ENCODE measurements at places on chromosomes 7 and 10.

GRCh38 chr10:86170255-86171108 is 196.1 kb downstream of the GRID1 start:
- H3K4me3 ChIP-seq, result no peak overlapping the region
- H3K4me1 ChIP-seq, result peaks cover 10% of the 10 kb centered on the region
- no peak for DNase-seq
- no peak overlapping the region for H3K27ac ChIP-seq
- H3K36me3 ChIP-seq, result no peaks in the 10 kb centered on the region

DNA sequence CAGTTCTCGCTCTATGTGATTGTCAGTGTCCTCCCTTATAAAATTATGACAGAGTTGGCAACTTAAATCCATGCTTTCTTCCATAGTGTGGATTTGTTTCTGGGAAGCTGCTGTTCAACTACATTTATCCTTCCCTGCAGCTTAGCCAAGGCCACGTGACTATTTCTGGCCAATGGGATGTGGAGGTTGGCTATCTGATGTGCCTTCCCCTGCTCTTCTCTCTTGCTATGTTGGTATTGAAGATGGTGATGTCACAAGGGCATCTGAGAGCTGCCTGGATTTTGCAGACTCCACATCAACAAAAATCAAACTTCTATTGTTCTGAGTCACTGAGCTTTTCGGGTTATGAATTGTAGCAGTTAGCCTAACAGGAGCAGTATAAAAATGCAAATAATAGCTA is 164.9 kb upstream of the RHOBTB1 start:
- H3K4me1 ChIP-seq, result no peaks in the 10 kb centered on the region
- DNase-seq, result no peak
- H3K27ac ChIP-seq, result no peak overlapping the region
- H3K36me3 ChIP-seq, result no peaks in the 10 kb centered on the region
- H3K4me3 ChIP-seq, result no peak overlapping the region

- peaks cover 29% of the 10 kb centered on the region for H3K36me3 ChIP-seq
- peaks cover 18% of the 10 kb centered on the region for H3K4me1 ChIP-seq
- DNase-seq, result no peak
- no peaks in the 10 kb centered on the region for H3K27me3 ChIP-seq
Measured at GRCh38 chr10:96642530-96642929, 55.7 kb upstream of the TM9SF3 start.

DNA sequence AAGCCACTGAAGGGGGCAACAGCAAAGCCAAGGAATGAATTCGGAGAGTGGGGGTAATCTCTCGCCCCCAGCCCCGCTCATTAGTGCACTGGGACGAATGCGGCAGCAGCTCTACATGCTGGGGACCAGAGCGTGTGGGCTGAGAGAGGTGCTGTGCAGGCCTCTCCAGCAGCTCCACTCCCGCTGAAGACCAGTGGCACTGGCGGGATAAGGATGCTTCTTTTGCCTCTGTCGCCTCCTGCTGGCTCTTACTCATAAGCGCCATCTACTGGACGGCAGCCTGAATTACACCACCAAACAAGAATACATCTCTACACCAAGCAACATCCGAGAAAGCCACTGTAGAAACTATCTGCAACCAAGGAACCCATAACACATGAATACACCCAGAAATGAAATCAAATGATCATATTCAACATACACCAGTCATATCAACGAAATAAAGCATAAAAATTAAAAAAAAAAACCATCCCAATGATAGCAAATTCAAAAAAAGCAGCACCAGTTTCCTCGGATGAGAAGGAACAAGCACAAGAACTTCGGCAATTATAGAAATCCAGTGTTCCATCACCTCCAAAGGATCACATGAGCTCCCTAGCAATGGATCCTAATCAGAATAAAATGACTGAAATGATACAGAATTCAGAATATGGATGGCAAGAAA is 79.0 kb upstream of the TMEM168 start:
- no peaks in the 10 kb centered on the region for H3K27me3 ChIP-seq
- H3K27ac ChIP-seq, result no peak overlapping the region
- peaks cover 42% of the 10 kb centered on the region for H3K4me1 ChIP-seq
- peak; percentile 39 for DNase-seq
- peaks cover 8% of the 10 kb centered on the region for H3K36me3 ChIP-seq

DNA sequence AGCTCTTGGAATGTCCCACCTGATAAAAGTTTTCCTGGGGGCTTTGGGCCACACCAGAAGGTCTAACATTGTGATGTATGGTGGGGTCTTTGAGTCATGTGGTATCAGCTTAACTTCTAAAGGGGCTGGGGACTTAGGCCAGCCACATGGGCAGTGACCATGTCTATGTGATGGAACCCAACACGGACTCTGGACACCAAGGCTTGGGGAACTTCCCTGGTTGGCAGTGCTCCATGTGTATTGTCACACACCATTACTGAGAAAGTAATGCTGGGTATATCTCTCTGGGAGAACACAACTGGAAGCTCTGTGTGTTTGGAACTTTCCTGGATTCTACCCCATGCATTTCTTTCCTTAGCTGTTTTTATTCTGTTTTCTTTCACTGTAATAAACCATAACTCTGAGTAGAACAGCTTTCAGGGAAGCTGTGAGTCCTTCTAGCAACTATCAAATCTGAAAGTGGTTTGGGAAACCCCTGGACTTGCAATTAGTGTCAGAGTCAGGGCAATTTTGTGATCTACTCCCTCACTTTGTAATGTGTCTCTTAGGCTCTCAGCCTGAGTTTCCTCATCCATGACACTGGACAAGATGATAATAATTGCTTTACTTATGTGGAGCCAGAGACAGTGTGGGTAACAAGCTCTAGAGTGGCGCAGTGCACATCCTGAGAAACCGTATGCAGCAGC is 28.4 kb upstream of the AGK start:
- no peaks in the 10 kb centered on the region for H3K36me3 ChIP-seq
- no peak overlapping the region for H3K27ac ChIP-seq
- H3K27me3 ChIP-seq, result peaks cover 14% of the 10 kb centered on the region
- H3K4me1 ChIP-seq, result no peaks in the 10 kb centered on the region
- no peak overlapping the region for H3K4me3 ChIP-seq
- DNase-seq, result no peak

DNA sequence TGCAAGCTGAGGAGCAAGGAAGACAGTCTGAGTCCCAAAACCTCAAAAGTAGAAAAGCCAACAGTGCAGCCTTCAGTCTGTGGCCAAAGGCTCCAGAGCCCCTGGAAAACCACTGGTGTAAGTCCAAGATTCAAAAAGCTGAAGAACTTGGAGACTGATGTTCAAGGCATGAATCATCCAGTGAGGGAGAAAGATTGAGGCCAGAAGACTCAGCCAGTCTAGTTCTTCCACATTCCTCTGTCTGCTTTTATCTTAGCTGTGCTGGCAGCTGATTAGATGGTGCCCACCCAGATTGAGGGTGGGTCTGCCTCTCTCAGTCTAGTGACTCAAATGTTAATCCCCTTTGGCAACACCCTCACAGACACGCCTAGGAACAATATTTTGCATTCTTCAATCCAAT is 20.1 kb upstream of the MDFIC start:
- no peak for DNase-seq
- no peaks in the 10 kb centered on the region for H3K4me1 ChIP-seq
- H3K27me3 ChIP-seq, result no peaks in the 10 kb centered on the region
- no peak overlapping the region for H3K27ac ChIP-seq
- H3K36me3 ChIP-seq, result no peaks in the 10 kb centered on the region

- DNase-seq, result no peak
- peaks cover 5% of the 10 kb centered on the region for H3K27me3 ChIP-seq
- H3K27ac ChIP-seq, result peak overlapping the region; percentile 99
- H3K4me1 ChIP-seq, result peaks cover 12% of the 10 kb centered on the region
Measured at GRCh38 chr7:120949393-120949911, 1.1 kb upstream of the ING3 start.

GRCh38 chr10:56319386-56319785 is 41.7 kb downstream of the ZWINT start:
- DNase-seq, result no peak
- no peak overlapping the region for H3K4me3 ChIP-seq
- H3K36me3 ChIP-seq, result no peaks in the 10 kb centered on the region
- peaks cover 1% of the 10 kb centered on the region for H3K27me3 ChIP-seq
- no peak overlapping the region for H3K27ac ChIP-seq

DNA sequence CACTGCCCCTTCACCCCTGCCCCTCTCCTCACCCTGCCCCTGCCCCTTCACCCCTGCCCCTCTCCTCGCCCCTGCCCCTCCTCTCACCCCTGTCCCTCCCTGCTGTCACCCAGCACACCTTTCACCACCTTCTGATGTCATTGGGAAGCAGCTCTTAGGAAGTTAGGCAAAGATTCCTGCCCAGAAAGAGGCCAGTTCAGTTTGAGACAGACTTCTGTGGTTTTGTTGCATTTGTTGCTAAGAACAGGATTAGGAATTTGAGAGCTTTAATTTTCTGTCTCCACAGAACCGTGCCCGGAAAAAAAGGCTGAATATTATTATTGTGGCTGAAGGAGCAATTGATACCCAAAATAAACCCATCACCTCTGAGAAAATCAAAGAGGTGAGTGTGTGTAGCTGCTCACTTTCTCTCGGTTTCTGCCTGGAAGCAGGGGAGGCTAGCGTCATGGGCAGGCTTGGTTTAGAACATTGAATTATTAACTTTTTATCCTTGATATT is 39.6 kb downstream of the PFKP start:
- H3K27me3 ChIP-seq, result no peaks in the 10 kb centered on the region
- peaks cover 28% of the 10 kb centered on the region for H3K36me3 ChIP-seq
- no peak overlapping the region for H3K27ac ChIP-seq
- H3K4me1 ChIP-seq, result peaks cover 7% of the 10 kb centered on the region
- no peak overlapping the region for H3K4me3 ChIP-seq

GRCh38 chr10:83492004-83492403 is 647.3 kb upstream of the GHITM start:
- no peaks in the 10 kb centered on the region for H3K36me3 ChIP-seq
- H3K4me1 ChIP-seq, result no peaks in the 10 kb centered on the region
- DNase-seq, result no peak
- no peak overlapping the region for H3K27ac ChIP-seq

DNA sequence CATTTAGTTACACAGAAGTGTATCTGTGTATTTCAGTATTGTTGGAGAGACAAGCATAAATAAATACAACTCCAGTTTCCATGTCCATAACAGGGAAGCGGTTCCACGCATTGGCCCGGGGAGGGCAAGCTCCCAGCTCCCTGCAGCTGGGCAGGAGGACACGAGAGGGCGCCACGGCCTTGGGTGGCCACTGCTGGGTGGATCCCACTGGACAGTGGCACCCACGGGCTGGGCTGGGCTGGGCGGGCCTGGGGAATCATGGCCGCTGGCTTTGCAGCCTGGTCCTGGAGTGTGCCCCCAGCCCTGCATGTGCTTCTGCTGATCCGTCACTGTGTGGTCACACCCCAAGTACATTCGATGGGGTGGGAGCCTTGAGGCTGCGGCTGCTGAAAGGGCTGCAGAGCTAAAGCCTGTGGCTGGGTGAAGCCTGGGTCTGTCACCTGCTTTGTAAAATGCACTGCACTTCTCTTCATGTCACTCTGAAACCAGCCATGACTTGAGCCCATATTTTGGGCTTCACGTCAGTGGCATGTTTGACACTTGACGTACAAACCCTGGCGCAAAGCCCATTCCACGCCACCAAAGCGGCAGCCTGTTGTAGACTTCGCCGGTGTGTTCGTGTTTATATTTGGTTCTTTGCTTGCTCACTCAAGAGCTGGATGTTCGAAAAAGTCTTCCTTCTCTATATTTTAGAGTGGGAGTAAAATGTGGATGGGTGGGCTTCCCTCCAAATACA is 27.5 kb downstream of the LRRC27 start:
- DNase-seq, result no peak
- no peaks in the 10 kb centered on the region for H3K27me3 ChIP-seq
- H3K4me3 ChIP-seq, result no peak overlapping the region
- H3K27ac ChIP-seq, result no peak overlapping the region
- H3K36me3 ChIP-seq, result peaks cover 22% of the 10 kb centered on the region

GRCh38 chr7:87627634-87627994 is 584 bp upstream of the RUNDC3B start:
- no peaks in the 10 kb centered on the region for H3K36me3 ChIP-seq
- peaks cover 2% of the 10 kb centered on the region for H3K27me3 ChIP-seq
- peak overlapping the region; percentile 89 for H3K4me3 ChIP-seq

DNA sequence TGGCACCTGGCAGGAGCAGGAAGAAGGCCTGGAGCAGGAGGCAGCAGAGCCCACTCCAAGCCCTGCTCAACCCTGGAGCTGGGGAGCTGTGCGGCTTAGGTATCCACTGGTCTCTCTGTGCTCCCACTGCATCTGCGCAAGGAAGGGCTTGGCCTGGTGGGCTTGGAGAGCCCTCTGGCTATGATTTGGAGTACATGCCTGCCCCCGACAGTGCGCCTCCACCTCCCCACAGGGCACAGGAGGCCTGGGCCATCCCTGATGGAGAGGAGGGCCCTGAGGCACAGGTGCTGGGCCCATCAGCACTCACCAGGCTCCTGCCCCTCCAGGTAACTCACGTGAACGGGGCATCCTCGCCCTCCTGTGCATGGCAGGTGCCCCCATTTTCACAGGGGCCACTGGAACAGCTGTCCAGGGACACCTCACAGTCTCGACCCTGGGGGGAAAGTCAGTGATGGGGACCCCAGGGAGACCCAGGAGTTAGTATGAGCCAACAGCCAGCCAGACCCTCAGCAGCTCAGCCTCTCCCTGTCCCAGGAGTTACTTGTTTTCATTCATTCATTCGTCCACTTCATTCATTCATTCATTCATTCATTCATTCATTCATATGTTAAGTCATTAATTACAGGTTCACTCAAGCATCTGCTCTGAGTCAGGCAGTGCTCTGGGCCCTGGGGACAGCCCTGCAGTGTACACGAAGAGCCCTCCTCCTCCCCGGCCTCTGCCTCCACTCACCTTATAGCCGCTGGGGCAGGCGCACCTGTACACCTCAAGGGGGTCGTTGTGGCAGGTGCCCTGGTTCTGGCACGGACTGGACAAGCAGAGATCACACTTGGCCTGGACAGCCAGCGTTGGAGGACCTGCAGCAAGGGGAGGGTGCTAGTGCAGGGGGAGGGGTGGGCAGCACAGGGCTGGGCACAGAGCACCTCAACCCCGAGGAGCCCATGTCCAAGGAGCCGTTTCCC is 167.2 kb downstream of the SLIT1 start:
- H3K36me3 ChIP-seq, result no peaks in the 10 kb centered on the region
- peaks cover 14% of the 10 kb centered on the region for H3K4me1 ChIP-seq
- no peak overlapping the region for H3K4me3 ChIP-seq
- no peak for DNase-seq

DNA sequence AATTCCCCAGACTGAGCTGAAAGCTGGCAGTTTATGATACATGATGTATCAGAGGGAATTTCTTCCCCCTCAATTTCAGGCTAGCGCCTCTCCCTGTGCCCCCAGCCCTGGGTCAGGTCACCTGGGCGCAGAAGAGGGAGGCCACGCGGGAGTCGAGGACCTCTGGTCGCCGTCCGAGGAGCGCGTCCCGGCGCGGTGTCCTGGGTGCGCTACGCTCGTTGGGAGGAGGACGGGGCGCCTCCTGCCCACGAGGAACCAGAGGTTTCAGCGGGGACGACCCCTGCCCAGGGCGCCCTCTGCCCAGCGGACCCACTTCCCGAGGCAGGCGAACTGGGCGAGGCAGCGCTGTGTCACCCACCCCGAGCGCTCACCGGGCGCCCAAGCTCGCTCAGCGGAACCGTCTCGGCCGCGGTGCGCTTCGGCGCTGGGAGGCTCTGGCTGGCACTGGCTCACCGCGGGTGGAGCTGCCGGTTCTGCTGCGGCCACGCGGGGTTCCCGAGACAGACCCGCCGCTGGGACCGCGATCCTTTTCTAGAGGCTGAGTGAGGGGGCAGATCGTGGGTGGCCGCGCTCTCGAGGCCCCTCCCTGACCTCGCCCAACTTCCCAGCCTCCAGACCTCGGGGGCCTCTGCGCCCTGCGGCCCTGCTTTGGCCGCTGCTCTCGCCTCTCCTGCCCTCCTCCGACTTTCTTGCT is at the start of gene FAM237B:
Gene FAM237B (minus strand): TSS at position 504 of the 694 bp plus-strand sequence. CDS start 1,556 bp downstream, outside the sequence.
- H3K36me3 ChIP-seq, result no peaks in the 10 kb centered on the region
- no peak within 1 kb of the TSS for H3K27ac ChIP-seq
- peak within 1 kb of the TSS; percentile 39 for H3K4me3 ChIP-seq
- peaks cover 27% of the 10 kb centered on the region for H3K27me3 ChIP-seq

Measured in memory B cell (primary cell).